ENCODE measurements at places on chromosomes 3 and 15. TPM values are rescaled to one million over a fixed set of nuclear protein-coding genes. Genes with fewer than 3 reads are reported as not detected.

DNA sequence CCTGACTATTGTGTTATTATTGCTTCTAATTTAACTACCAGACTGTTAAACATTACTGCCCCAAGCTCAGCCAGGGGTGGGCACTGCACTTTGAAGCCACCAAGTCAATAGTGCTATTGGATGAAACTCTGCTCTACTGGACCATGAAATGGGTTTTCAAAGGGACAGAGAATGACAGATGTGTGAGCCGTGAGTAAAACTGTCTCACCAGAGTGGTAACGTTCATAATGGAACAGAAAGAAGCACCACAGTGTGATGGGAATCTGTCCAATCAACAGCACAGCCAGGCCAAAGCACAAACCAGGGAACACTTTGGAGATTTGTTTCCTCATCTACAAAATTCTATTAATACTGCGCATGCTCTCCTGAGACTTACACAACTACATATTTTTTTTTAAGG, 171.8 kb upstream of the LPP start:
- DNase-seq = no peak

DNA sequence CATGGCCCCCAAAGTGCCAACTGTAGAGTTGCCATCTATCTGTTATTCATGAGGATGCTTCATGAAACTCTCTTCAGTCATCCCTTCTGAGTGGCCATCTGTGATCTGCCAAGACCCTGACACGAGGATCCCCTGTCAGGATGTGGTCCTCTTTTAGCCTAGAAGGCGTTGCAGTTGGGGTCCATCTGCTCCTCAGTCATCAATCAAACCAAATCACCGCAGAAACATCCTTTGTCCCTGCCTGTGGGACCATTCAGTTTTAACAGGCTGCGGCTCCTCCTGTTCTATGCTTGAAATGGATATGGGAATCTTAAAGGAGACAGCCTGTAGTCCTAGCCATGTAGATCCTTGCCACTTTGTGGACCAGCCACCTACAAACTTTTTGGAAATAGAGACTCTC, 5.9 kb upstream of the RPS27L start:
- DNase-seq = no peak

DNA sequence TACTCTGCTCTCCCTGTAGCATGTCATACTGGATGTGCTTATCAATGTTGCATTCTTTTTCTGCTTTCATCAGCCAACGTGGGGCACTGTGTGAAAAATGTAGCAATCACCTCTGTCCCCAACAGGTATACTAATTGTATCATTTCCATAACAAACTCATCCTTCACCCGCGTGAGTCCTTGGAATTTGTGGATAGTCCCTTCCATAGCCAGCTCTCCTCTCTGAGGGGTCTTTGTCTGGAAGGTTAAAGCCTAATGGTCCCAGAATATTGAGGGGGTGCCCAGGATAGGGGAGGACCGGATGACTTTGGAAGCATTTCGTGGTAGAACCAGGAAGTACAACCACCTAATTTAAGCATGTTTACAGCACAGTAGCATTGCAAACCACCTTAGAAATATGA, 124.6 kb downstream of the FOXB1 start:
- no peak for DNase-seq

Gene GATA2
- 19.3 TPM for total RNA-seq

Gene LSAMP
- total RNA-seq = 7.2 TPM
